ENCODE measurements at places on chromosomes 12 and 14. TPM values are rescaled to one million over a fixed set of nuclear protein-coding genes. Genes with fewer than 3 reads are reported as not detected.
A peak's percentile ranks its signal among the peaks of the same experiment; 100 is the strongest.

The DNAI7 gene
- total RNA-seq = not detected

The BDKRB2 gene
- 0.13 TPM for total RNA-seq

The SRRM4 gene
- total RNA-seq = 1.1 TPM

The HCAR2 gene
- not detected for total RNA-seq

The ST8SIA1 gene
- total RNA-seq = 4.4 TPM

The GARIN6 gene
- not detected for total RNA-seq

The DBX2 gene
- total RNA-seq = not detected

The HOXC9 gene
- not detected for total RNA-seq

The MUCL1 gene
- not detected for total RNA-seq

The OTOGL gene
- total RNA-seq = 0.31 TPM

The BBOF1 gene
- 0.42 TPM for total RNA-seq

The PLBD1 gene
- 12.3 TPM for total RNA-seq

The GMFB gene
- 75.9 TPM for total RNA-seq

DNA sequence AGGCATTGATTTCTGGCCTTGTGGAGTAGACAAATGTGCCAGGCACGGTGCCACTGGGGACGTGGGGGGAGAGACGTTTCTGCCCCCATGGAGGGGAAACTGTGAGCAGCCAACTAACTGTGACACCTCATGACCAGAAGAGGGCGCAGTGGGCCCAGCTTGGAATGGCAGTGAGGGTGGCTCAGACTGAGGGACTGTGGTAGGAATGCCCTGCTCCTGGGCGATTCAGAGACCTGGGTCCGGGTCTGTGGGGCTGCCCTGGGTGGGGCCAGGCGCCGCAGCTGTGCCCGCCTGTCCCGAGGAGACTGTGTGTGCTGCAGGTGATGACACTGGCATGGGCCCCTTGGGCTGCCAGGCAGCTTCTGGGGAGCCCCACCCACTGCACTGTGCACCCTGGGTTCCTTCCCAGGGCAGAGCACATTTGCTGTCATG, 60.6 kb downstream of the SLC25A47 start:
- no peak for DNase-seq
- no peaks in the 10 kb centered on the region for H3K4me1 ChIP-seq
- no peaks in the 10 kb centered on the region for H3K36me3 ChIP-seq
- H3K4me3 ChIP-seq = no peak overlapping the region
- H3K27ac ChIP-seq = no peak overlapping the region
- H3K27me3 ChIP-seq = no peaks in the 10 kb centered on the region

- no peak overlapping the region for H3K27ac ChIP-seq
- no peak overlapping the region for H3K4me3 ChIP-seq
- no peaks in the 10 kb centered on the region for H3K36me3 ChIP-seq
These were observed 8.3 kb upstream of the ERBB3 start for GRCh38 chr12:56071648-56072047.

DNA sequence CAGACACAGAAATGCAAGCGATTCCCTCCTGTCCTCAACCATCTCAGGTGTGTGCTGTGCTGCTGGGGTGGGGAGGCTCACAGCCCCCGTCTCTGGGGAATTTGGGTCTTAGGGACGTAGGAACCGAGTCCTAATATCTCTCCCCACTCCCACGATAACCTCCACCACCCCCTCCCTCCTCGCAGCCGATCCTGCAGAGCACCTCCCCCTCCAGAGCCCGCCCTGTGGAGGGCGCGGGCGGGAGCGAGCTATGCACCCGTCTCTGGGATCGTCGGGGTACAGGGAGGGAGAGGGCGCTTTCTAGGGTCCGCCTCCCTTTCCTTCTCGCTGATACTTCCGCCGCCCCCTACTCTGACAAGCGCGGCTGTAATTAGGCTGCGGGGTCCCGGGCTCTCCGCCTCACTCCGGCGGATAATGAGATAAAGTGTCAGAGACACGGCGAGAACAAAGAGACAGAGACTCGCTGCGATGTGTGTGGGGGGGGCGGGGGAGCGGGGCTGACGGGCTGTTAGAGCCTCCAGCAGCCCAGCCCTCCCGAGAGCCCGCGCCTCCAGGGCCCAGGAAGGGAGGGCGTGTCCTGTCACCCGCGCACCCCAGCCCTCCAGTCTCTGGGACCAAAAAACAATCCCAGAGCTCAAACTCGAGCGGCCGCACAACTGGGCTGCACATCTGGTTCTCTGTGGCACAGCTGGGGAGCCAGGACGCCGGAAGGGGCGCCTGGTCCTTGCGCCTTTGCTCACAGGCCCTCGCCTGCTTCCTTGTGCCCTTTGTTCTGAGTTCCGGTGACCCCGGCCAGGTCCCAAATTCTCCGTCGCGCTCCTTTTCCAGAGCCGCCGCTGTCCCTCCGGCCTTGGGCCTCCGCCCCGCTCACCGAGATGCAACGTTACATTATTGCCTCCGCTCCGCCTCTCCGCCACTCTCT, 8.7 kb downstream of the SHMT2 start:
- H3K27ac ChIP-seq = no peak overlapping the region
- H3K36me3 ChIP-seq = peaks cover 15% of the 10 kb centered on the region
- DNase-seq = no peak
- H3K27me3 ChIP-seq = peaks cover 77% of the 10 kb centered on the region
- peak overlapping the region; percentile 67 for H3K4me3 ChIP-seq
- peaks cover 65% of the 10 kb centered on the region for H3K4me1 ChIP-seq

GRCh38 chr12:11581179-11581755, 68.2 kb upstream of the ETV6 start:
- no peaks in the 10 kb centered on the region for H3K36me3 ChIP-seq
- no peak overlapping the region for H3K4me3 ChIP-seq
- no peaks in the 10 kb centered on the region for H3K4me1 ChIP-seq

DNA sequence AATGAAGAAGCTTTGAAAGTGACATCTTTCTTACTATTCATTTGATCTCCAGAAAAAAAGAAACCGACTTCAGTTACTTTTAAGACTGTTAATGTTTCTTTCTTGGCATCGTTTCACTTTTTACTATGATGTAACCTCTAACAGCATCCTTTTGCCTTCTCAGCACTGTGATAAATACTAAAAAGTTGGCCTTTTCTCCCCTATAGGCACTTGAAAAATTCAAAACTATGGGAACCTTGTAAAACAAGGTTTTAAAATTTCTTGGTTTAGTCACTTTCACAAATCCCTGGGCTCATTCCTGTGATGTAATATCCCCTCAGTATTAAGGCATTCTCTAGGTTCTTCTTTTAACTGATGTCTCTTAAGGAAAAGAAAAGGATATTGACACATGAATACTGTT, 281.8 kb downstream of the EGLN3 start:
- no peak for DNase-seq
- H3K4me3 ChIP-seq = no peak overlapping the region
- H3K27ac ChIP-seq = no peak overlapping the region
- H3K36me3 ChIP-seq = no peaks in the 10 kb centered on the region

GRCh38 chr14:58239244-58240195, 5.1 kb upstream of the PSMA3 start:
- H3K27me3 ChIP-seq = no peaks in the 10 kb centered on the region
- 0 out of 2 replicates have a peak, but pooled peaks cover 1% of the 10 kb centered on the region for H3K4me1 ChIP-seq
- peak overlapping the region; percentile 86 for H3K4me3 ChIP-seq
- H3K27ac ChIP-seq = no peak overlapping the region
- no peaks in the 10 kb centered on the region for H3K36me3 ChIP-seq

GRCh38 chr12:98154850-98155249, 360.5 kb upstream of the TMPO start:
- no peaks in the 10 kb centered on the region for H3K4me1 ChIP-seq
- H3K27ac ChIP-seq = no peak overlapping the region
- no peaks in the 10 kb centered on the region for H3K36me3 ChIP-seq
- no peaks in the 10 kb centered on the region for H3K27me3 ChIP-seq
- DNase-seq = peak; percentile 25

- H3K27ac ChIP-seq = no peak overlapping the region
- H3K4me1 ChIP-seq = peaks cover 6% of the 10 kb centered on the region
- DNase-seq = no peak
- H3K36me3 ChIP-seq = no peaks in the 10 kb centered on the region
- no peak overlapping the region for H3K4me3 ChIP-seq
- no peaks in the 10 kb centered on the region for H3K27me3 ChIP-seq
These were observed 36.0 kb downstream of the FMNL3 start for GRCh38 chr12:49671031-49671765.

- no peak overlapping the region for H3K27ac ChIP-seq
- no peaks in the 10 kb centered on the region for H3K27me3 ChIP-seq
- no peak for DNase-seq
- no peak overlapping the region for H3K4me3 ChIP-seq
- H3K4me1 ChIP-seq = no peaks in the 10 kb centered on the region
These were observed 42.5 kb downstream of the WDR20 start for GRCh38 chr14:102182190-102182589.

GRCh38 chr14:61329478-61330051, 8.2 kb downstream of the PRKCH start:
- no peak overlapping the region for H3K27ac ChIP-seq
- no peak overlapping the region for H3K4me3 ChIP-seq
- no peaks in the 10 kb centered on the region for H3K27me3 ChIP-seq
- H3K36me3 ChIP-seq = no peaks in the 10 kb centered on the region
- H3K4me1 ChIP-seq = peaks cover 1% of the 10 kb centered on the region

DNA sequence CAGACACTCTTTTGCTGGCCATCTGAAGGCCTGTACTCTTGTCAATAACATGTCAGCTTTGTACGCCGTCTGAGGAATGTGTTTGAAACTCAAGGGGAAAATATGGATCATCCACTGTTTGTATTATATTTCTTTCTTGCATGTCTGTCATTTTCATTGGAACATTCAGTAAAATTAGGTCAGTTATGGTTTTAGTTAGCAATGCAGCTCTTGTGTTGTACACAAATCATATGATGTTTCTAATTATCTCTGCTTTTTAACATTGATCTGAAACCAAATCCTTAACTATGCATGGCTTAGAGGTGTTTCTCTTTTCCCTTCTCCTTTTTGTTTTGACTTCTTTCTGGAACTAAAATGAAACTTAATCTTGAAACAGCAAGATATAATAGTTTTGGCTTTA, 333.6 kb upstream of the PRICKLE1 start:
- DNase-seq = no peak
- no peak overlapping the region for H3K27ac ChIP-seq
- H3K36me3 ChIP-seq = no peaks in the 10 kb centered on the region
- no peak overlapping the region for H3K4me3 ChIP-seq

DNA sequence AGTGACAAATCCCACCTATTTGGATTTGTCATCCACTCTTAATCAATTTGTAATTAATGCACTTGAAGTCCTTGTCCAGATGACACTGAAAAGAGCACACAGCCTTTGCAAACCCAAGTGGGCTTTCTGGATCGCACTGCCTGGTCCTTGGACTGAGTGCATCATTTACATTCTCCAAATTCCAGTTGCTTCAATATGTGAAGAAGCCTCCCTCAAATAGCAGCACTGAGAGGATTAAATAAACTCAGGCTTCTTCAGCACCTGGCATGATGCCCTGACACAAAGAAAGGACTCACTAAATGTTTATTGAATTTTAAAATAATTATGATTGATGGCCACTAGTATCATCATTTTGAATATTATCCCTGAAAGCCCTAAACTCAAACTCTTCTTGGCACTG, 496.5 kb downstream of the VRK1 start:
- no peaks in the 10 kb centered on the region for H3K4me1 ChIP-seq
- DNase-seq = no peak
- no peaks in the 10 kb centered on the region for H3K27me3 ChIP-seq
- H3K4me3 ChIP-seq = no peak overlapping the region
- H3K27ac ChIP-seq = no peak overlapping the region

- no peaks in the 10 kb centered on the region for H3K27me3 ChIP-seq
- no peaks in the 10 kb centered on the region for H3K36me3 ChIP-seq
- H3K4me3 ChIP-seq = no peak overlapping the region
- no peaks in the 10 kb centered on the region for H3K4me1 ChIP-seq
These were observed 542.9 kb upstream of the FLRT2 start for GRCh38 chr14:84987042-84987441.

- H3K4me1 ChIP-seq = no peaks in the 10 kb centered on the region
- H3K27me3 ChIP-seq = no peaks in the 10 kb centered on the region
- DNase-seq = peak; percentile 71
These were observed 1181.2 kb downstream of the VRK1 start for GRCh38 chr14:97978341-97978740.

- H3K27ac ChIP-seq = no peak overlapping the region
- H3K36me3 ChIP-seq = no peaks in the 10 kb centered on the region
- peaks cover 7% of the 10 kb centered on the region for H3K4me1 ChIP-seq
- H3K27me3 ChIP-seq = no peaks in the 10 kb centered on the region
- no peak overlapping the region for H3K4me3 ChIP-seq
- no peak for DNase-seq
These were observed 207.9 kb downstream of the NUAK1 start for GRCh38 chr12:105930557-105931503.
